ENCODE measurements at places on chromosomes 11 and 22.
A peak's percentile ranks its signal among the peaks of the same experiment; 100 is the strongest.

DNA sequence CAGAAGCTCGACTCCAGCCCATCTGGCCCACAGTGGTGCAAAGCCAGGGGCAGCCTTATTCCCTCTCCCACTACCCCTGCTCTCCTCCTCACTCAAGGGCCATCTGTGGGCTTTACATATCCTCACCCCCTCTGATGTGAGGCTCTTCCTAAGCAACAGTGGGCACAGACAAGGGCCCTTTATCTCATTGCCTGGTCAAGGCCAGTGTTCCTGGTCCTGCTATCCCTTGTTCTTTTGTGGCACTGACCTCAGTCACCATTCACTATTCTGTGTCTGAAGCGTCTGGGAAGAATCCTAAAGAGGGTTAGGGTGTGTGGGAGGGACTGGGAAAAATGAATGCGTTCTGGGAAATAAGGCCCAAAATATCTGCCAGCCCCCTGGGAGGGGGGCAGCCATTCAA is 7.3 kb downstream of the DNAL4 start:
- DNase-seq: no peak

DNA sequence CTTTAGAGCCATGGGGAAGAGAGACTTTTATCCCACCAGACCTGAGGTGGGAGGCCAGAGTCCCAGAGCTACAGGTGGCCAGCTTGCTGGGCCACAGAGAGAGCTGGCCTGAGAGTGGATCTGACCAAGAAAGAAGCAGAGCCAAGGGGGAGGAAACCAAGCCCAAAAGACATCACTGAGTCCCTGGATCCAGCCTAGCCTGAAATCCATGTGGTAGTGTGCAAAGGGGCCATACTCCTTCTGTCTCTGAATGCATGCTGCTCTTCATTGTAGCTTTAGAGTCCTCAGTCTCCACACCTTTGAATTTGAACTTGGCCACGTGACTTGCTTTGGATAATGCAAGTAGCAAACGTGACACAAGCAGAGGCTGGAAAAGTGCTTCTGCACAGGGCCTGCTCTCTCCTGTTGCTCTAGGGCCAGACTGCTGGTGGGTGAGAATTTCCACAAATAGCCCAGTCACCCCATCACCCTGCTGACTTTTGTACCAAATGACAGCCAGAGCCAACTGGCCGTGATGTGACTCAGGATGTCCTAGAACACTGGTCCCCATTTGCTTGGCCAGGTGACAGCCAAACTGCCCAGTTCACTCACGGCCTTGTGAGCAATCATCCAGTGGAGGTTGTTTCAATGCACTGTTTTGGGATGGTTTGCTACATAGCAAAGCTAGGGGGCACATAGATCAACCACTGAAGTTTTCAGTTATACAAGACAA is 93.6 kb downstream of the DHCR7 start:
- DNase-seq: no peak

- DNase-seq: peak; percentile 25
These were observed 40.7 kb downstream of the ZNF202 start for GRCh38 chr11:123700772-123701171.

DNA sequence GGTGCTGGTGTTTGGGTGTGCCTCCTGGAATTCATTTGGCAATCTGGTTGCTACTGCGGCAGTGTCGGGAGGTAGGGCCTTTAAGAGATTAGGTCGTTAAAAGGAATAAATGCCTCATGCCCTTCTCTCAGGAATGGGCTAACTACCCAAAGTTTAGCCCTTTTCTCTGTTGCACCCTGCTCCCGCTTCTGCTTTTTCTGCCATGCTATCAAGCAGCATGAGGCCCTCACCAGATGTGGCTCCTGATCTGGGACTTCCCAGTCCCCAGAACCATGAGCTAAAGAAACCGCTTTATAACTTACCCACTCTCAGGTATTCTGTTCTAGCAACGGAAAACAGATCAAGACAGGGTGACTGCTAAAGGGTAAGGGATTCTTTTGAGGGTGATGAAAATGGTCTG is 6.3 kb downstream of the EIF3D start:
- DNase-seq: no peak

DNA sequence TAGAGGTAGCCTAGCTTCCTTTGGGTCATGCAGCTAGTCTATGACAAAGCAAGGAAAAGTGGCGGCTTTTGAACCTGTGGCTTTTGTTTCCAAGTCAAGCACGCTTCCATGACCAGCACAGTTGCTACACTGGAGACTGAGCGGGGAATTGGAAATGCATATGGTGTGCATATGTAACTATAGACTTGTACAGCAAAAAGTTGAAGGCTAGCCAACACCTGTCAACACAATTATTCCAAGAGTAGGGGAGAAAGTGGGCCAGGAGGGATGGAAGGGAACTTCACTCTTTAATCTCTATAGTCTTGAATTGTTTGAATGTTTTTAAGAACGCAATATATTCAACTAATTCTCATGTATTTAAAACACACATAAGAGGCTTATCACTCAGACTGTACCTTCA is 218.5 kb upstream of the CADM1 start:
- DNase-seq: no peak

DNA sequence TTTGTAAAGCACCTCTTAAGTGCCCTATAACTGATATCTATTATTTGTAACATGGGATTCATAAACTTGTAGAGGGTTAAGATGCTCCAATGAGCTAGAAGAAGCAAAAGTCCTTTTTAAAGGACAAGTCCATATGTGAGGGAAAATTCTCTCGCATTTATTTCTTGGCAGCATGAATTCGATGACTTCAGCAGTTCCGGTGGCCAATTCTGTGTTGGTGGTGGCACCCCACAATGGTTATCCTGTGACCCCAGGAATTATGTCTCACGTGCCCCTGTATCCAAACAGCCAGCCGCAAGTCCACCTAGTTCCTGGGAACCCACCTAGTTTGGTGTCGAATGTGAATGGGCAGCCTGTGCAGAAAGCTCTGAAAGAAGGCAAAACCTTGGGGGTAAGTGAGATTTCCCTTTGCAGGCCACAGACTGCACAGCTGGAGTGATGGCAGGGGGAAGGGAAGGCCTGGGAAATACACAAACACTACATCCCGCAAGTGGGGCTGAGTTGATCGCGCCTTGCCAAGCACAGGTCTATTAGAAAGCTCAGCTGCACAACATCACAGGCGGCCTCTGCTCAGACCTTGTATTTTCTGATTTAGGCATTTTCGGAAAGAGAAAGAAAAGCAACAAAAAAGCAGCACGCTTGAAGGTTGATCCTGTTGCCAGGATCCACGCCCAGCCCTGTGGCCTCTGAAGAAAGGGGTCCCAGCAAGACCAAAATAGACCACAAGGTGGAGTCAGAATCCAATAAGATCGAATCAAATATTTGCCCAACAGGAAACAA is 1.5 kb downstream of the MS4A8 start:
- peak; percentile 60 for DNase-seq

DNA sequence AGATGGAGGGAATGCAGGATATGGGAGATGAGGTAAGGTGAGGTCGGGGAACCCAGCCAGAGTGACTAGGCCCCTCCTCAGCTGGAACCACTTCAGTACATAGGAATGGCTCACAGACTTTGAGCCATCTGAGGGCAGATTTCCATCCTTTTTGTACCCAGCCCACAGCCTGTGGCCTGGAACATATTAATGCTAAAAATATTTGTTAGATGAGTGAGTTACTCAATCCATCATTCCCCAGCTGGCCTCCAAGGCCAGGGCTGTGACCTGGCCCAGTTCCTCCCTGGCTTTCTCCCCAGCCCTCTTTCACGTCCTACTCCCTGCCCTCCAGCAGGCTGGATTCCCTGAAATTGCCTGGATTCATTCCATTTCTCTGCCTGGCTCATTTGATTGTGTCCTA is 57.2 kb upstream of the PRDM11 start:
- peak; percentile 84 for DNase-seq

- DNase-seq: no peak
These were observed 113.4 kb downstream of the ZBTB16 start for GRCh38 chr11:114172871-114173444.

- no peak for DNase-seq
These were observed 7.3 kb downstream of the PACSIN2 start for GRCh38 chr22:43007519-43008102.

- DNase-seq: peak; percentile 61
These were observed 10.2 kb upstream of the LDHA start for GRCh38 chr11:18384157-18384641.

DNA sequence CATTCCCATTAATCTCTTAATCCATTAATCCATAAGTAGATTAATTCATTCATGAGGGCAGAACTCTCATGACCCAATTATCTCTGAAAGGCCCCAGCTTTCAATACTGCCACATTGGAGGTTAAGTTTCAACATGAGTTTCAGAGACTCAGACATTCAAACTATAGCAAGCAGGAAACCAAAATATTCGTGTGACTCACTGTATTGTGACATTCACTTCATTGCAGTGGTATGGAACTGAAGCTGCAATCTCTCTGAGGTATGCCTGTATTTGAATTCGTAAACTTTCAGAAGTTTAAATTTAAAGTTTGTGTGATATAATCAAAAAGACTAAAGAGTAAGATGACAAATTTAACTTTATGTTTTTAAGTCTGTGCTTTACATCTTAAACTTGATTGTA is 2.9 kb upstream of the OR52J3 start:
- DNase-seq: no peak

GRCh38 chr11:66131937-66132632 is 62.0 kb downstream of the PACS1 start:
- DNase-seq: no peak

GRCh38 chr11:66346476-66347424 is 679 bp downstream of the B4GAT1 start:
- DNase-seq: no peak

DNA sequence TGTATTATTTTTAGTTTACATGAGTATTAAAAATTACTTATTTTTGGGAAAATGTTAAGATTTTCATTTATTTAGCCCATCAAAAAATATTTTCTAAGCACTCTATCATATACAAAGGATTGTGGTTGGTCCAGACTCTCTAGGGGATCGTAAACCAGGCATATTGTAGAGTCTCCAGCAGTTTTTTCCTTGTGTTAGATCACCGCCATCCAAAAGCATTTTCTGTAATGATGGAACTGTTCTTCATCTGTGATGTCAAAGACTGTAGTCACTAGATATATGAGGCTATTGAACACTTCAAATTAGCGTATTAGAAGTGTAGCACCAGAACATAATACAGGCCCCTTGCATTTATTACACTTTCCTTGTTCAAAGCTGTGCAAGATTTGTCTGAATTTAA is 154.9 kb downstream of the SBF2 start:
- no peak for DNase-seq

- no peak for DNase-seq
These were observed 27.9 kb downstream of the PARVB start for GRCh38 chr22:44051961-44052360.

DNA sequence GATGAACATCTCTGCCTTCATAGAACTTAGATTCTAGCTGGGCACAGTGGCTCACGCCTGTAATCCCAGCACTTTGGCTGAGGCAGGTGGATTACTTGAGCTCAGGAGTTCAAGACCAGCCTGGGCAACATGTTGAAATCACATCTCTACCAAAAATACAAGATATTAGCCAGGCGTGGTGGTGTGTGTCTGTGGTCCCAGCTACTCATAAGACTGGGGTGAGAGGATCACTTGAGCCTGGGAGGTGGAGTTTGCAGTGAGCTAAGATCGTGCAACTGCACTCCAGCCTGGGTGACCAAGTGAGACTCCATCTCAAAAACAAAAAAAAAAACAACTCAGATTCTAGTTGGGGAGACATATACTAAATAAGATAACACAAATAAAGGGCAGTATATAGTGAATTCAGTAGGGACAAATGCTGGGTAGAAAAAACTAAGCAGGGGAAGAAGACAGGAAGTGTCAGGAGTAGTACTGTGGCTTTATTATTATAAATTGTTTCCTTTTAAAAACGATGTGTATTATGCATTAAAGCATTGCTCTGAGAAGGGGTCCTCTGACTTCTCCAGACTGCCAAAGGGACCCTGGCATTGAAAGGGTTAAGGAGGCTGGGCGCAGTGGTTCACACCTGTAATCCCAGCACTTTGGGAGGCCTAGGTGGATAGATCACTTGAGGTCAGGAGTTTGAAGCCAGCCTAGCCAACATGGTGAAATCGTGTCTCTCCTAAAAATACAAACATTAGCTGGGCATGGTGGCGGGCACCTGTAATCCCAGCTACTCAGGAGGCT is 46.7 kb downstream of the PACS1 start:
- no peak for DNase-seq

DNA sequence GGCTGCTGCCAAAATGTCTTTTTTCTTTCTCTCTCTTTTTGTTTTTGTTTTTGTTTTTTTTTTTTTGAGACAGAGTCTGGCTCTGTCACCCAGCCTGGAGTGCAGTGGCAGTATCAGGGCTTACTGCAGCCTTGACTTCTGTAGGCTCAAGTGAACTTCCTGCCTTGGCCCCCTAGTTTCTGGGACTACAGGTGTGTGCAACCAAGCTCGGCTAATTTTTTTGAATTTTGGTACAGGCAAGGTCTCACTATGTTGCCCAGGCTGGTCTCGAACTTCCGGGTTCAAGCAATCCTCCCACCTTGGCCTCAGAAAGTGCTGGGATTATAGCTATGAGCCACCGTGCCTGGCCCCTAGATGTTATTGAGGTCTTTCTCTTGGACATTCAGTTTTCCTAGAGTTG is 2.2 kb upstream of the DDX10 start:
- no peak for DNase-seq

DNA sequence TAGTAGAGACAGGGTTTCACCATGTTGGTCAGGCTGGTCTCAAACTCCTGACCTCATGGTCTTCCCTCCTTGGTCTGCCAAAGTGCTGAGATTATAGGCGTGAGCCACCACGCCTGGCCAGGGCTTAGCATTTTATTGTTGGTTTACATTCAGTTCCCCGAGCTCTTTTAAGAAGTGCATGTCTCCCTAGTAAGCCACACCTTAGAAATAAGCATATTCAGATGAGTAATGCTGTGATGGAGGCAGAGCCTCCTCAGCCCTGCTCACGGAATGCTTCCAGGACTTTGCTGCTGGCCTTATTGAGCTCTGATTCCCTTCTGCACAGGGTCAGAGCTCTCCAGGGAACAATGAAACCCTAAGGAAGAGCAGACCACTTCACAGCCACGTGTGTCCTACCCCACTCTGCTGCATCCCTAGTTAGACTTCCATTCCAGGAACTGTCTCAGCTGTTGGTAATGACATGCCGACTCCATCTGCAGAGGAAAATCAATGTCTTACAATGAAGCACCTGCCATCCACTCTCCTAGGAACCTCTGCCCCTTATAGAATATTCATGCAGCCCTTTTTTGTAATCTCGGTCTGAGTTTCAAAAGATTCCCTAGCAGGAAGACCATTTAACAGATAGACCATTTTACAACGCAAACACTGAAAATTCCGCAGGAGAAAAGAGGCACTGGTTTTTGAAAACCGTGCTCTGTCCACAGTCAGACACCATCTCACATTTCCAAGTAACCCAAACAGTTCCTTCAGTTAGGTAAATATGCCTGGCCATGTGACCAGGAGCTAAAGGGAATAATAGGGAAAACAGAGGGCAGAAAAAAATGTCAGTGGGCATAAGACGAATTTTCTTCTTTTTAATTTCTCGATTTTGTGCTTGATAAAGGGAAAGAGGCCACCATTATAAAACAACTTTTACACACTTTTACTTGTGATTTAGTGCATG is 1.7 kb upstream of the JAM3 start:
- DNase-seq: no peak

- DNase-seq: no peak
These were observed 20.7 kb downstream of the SLN start for GRCh38 chr11:107691000-107691750.
